NCI-H524 treated with DMSO at 0.1 percent for 48 hours (cell line): ENCODE measurements at places on chromosomes 3 and 15.

GRCh38 chr3:173993299-173993698 is 595.8 kb downstream of the NLGN1 start:
- no peak for DNase-seq

- no peak for DNase-seq
These were observed 866 bp upstream of the CD276 start for GRCh38 chr15:73683257-73683776.

DNA sequence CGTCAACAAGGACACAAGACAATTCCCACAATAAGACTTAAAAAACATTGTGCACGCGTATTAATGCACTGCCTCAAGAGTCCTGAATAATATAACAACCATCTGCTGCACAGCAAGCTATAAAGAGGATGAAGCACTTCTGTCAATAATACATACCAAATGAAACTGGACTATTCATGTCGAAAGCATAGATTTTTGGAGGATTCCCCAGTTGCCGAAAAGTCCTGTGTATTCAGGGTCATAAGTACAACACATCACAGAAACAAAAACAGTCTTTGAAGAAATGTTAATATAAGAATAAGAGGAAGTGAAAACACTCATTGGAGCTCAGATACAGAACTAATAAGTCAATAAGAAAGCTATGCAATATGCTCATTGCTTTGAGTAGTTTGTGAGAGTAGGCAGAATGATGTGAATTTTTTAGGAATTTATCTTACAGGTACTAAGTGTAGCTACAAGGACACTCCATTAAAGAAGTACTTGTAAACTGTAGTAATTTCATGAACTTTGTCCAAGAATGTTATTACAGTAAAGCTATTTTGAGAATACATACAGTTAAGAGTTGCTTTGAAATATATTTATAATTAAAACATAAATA is 31.6 kb downstream of the CBLB start:
- peak; percentile 61 for DNase-seq

- no peak for DNase-seq
These were observed 138.0 kb downstream of the FBN1 start for GRCh38 chr15:48507416-48508065.

DNA sequence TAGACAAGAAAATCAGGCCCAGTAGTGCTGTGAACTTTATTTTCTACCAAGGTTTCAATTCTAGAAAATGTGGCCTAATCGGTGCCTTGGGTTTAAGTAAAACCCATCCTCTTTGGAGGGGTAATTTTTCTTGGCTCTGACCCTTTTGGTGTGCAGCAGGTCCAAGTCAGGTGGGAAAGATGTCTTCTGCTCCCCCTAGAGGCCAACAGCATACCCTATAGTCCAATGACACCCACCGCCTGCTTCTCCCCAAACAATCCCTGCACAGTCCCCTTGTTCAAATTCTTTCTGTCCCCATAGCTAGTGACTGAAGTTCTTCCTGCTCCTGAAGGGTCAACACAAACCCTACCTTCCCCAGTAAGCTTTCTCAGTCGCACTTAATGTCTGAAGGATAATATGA is 261.8 kb upstream of the GOLGA6L4 start:
- DNase-seq = no peak

DNA sequence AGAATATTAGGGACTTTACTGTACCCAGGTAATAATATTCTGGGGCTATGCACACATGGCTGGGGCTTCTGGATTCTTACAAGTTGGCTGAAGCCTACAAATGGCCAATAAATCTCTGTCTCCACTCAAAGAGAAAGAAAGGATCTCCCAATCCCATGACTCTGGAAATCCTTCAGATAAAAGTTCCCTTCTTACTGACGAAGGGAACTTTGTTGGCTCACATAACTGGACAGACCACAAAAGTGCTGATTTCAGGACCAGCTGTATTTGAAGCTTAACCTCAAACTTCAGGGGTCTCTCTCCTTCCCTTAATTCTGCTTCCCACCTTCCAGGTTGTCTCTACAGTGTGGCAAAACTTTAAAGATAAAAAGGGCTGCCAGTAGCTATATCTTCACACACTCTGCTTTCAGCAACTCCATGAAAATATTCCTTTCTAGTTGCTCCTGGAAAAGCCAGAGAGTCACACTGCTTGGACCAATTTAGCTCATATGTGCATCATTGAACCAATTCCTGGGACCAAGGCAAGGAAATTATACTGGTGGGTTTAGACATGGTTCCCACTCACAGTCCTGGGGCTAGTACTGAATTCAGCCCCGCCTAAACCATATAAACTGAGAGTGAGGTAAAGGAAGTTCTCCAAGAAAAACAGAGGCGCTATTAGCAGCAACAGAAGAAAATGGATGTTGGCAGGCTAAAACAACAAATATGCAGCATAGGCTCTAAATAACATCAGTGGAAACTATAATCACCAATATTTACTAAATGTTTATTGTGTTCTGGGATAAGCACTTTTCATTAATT is 290.0 kb upstream of the GADL1 start:
- no peak for DNase-seq

DNA sequence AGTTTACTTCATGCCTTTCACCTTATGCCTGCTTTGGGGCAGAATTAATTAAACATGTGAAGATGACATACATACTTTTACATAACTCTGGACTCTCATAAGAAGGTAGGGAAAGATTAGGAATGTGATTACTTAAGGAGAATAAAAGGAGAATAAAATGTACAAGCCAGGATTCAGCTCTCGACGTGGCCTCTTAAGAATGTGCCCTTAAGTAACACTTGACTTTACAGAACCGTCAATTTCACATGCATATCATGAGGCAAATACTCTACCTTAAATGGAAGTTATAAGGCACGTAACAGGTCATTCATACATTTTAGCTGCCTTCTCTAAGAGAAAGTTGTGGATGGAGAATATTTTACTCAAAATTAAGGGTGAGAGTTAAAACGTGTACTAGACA is 263.7 kb upstream of the LMCD1 start:
- no peak for DNase-seq

- no peak for DNase-seq
These were observed 112.1 kb upstream of the MRPS22 start for GRCh38 chr3:139231555-139232281.

DNA sequence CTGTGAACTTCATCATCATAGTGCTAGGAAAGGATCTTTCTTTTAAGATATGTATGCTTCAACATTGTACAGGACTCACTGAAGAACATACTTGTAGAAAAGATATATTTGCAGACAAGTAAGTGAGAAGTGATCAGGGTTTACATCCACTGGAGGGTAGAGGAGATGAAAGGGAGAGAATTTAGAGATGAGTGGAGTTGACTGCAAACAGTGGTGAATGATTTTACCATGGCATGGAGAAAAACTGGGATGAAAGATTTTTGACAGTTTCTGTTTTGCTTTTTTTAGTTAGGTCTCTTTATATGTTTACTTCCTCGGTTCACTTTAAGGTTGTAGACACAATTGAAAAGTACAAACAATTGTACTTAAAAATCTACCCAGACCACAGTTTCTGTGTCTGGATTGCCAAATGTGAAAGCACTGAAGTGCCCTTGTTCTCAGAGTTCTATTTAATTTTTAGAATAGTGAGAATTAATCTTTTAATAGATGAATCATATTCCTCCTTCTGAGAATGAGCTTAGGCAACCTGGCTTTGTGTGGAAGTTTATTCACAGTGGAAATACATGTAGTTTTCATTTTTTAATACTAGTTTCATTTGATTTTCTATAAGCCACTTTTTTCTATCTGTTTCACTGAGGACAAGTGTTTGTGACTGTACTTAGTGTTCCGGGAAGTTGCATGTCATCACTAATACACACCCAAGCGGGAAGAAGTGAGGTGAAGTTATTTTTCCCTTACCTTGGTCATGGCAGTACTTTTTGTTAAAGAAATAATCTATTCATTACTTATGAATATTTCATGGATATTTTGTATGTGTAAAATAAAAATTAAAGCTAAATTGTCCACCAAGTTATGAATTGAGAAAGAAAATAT is 1.8 kb upstream of the GPR171 start:
- DNase-seq = no peak

DNA sequence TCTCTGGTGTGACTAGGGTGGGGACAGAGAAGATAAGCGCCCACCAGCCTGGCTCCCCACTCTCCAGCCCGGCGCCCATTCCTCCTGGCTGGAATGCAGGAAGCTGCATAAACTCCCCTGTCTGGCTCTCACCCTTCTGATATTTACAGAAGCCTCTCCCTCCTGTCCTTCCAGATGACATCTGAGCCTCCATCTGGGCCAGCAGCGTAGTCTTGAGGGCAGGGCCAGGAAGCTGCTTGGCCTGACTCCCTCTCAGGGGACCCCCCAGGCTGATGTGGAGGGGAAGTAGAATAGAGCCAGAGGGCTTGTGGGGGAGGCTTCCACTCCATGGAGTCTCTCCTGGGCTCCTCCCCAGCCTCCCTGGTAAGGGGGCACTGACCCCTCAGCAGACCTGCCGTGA is 49.9 kb downstream of the LINGO1 start:
- peak; percentile 45 for DNase-seq

- peak; percentile 44 for DNase-seq
These were observed 534.6 kb upstream of the ATP11B start for GRCh38 chr3:182258538-182259177.

DNA sequence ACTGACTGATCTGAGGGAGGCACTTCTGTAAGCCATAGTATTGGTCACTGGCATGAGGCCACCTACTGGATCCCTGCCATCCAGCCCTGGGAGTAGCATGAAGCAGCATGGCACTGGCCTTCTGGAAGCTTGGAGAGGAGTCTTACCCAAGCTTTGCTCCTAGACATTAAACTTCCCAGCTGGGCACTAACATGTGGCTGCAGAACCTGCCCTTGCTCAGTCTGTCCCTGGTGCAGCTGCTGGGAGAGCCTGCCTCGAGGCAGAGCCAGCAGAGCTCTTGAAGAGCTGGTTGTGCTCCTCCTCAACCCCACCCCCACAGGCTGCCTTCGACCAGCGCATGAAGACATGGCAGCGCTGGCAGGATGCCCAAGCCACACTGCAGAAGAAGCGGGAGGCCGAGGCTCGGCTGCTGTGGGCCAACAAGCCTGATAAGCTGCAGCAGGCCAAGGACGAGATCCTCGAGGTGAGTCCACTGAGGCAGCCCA is 17.1 kb upstream of the SNX22 start:
- DNase-seq = no peak

GRCh38 chr3:13362551-13362950 is 57.6 kb downstream of the NUP210 start:
- no peak for DNase-seq

GRCh38 chr3:33025648-33026178 is 71.2 kb downstream of the GLB1 start:
- DNase-seq = no peak

DNA sequence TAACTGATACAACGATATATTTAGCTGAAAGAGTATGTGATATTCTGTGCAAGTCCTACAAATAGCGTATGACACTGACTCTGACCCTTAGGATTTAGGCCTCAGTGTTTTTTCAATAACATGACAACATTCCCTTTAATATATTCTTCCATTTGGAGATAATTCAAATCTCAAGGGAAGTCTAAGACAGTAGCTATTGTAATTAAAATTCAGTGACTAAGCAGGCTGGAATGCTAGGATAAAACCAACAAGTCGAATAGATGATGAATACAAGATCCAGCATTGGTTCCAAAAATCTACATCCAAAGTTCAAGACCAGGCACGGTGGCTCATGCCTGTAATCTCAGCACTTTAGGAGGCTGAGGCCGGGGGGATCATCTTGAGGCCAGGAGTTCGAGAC is 56.2 kb downstream of the QTRT2 start:
- DNase-seq = no peak

DNA sequence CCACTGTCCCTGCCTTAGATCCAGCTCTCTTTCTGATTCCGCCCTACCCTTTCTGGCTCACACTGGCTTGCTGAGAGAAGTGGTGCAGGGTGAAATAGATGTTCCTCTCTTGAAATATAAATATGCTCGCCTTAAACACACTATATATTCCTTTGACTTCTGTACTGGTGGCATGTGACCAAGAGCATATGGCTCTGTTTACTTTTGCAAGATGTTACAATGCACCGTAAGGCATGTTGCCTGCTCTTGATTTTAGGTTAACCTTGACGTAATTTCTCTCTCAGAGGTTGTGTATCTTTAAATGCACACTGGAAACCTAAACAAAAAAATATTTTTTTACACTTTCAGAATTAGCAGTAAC is 749 bp downstream of the RSRC1 start:
- no peak for DNase-seq

- DNase-seq = no peak
These were observed 15.9 kb upstream of the GREM1 start for GRCh38 chr15:32701863-32702262.

DNA sequence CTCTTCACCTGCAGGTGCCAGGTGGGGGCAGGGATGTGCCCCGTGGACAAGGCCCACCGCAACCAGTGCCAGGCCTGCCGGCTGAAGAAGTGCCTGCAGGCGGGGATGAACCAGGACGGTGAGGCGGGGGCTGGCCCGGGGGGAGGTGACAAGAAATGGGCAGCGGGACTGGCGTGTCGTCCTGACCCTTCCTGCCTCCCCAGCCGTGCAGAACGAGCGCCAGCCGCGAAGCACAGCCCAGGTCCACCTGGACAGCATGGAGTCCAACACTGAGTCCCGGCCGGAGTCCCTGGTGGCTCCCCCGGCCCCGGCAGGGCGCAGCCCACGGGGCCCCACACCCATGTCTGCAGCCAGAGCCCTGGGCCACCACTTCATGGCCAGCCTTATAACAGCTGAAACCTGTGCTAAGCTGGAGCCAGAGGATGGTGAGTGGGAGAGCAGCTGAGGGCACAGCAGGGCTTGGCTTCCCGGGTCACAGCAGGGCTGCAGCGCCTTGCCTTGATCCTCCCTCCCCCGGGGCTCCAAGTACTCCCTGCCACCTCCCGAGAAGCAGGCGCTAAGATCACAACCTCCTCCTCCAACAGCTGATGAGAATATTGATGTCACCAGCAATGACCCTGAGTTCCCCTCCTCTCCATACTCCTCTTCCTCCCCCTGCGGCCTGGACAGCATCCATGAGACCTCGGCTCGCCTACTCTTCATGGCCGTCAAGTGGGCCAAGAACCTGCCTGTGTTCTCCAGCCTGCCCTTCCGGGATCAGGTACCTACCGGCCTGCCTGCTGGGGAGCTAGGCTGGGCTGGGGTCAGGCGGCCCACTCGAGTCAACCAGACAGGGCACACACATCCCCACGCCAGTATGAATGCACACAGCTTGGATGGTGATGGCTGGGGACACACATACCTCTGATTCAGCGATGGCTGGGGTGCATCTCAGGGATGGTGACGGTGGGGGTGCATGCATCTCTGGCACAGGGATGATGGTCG is 1.7 kb downstream of the NR2E3 start:
- DNase-seq = no peak

DNA sequence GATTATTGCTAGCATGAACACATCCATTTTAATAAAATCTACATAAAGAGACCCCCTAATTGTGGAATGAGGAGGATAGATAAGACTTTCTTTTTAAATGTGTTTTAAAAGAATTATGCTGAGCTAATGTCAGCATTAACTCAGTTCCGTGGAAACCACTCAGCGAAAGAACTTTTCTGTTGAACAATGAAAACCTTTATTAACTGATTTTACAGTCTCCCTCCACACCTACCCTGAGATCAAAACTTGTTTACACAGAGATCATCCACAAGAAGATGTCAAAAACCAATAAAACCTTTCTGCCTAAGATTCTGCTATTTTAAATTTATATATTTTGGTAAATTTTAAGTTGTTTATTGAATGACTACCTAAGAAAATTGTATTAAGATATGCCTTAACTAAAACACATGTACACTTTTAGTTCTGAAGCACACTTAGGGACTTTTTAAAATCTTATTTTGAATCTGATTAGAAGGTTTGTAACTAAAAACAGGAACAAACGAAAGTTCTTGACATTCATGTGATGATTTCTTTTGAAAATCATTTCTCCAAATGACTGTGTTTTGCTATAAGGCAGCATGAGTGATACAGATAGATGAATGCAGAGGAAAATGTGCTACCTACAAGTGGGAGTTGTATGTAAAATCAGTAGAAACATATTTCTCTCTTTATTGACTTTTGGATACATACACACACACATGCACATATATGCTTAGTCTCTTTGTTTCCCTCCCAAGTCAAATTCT is 369.0 kb downstream of the UNC13C start:
- DNase-seq = no peak
